ENCODE measurements at places on chromosomes 4 and X.

GRCh38 chrX:44489515-44489914 lies 53.1 kb downstream of the FUNDC1 start:
- no peak for DNase-seq

DNA sequence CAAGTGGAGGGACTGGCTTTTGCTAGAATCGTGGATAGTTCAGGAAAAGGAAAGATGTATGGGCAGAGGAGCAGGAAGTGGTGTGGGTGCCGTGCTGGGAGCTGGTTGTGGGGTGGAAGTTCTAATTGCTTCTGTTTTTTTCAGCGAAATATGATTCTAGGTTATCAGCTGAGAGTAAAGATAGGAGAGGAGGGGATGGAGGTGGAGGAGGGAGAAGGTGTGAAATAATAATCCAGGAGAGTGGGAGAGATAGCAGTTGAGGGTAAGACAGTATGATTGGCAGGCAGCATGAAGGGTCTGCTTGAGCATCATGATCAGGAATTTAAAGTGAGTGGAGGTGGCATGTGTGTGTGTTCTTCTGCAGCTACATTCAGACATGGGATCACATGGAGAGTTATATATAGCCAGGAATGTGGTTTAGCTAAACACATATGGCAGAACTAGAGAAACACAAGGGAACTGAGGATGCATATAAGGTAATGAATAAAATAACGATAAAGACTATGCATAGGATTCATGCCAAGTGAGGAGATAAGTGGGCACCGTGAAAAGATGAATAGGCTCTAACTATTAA lies 133.7 kb downstream of the ANK2 start:
- no peak for DNase-seq

DNA sequence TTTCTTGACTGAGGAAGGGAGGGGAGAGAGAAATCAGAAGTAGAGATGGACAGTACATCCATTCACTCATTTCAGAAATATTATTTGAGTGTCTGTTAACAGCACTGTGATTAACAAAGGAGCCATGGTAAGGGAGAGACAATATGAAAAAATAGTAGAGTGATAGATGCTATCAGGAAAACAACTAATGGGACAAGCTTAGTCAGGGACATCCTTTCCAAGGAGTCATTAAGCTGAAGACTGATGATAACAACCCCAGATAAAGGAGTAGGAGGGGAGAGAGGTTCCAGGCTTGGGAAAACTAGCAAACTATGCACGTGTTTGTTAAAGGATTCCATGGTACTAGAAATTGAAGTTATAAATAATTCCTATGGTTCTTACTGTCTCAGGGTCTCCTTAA lies 122.2 kb downstream of the CBR4 start:
- DNase-seq, result no peak

- no peak for DNase-seq
These were observed 53.5 kb downstream of the PLAC1 start for GRCh38 chrX:134604701-134605311.

DNA sequence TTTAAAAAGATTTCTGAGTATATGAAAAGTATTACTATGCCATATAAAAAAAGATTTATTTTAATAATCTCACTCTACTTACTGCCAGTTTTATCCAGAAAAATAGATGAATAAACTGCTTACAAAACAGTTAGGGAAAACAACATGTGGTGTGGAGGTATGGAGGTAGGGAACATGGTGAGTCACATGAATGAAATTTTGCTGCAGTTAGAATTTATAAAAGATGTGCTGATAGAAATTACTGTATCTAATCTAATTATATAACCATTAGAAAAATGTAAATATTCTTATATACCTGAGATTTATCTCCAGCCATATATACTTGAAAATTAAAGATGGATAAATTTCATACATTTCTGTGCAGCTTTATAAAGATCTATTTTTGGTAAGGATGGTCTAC lies 184.0 kb upstream of the ANK2 start:
- no peak for DNase-seq

DNA sequence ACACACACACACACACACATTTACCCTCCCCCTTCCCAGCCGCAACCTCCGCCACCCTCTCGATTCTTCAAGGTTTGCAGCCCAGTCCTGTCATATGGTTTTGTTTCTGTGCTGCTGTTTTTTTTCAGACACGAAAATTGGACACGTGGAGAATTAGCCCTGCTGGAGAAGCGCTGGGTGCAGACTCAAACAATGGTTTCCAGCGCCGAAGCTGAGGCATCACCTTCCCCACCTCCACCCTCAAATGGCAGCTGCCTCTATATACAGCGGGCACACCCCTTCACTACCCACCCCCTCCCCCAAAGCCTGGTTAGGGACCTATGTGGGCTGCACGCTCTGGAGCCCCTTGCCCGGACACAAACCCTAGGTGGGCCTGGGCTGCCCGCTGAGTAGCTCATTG lies 87.9 kb downstream of the BCOR start:
- no peak for DNase-seq

Measured in brain microvascular endothelial cell (primary cell).